ENCODE measurements at places on chromosomes 1 and 21.

GRCh38 chr1:35577071-35577998 is 4.2 kb downstream of the TFAP2E start:
- peak; percentile 94 for DNase-seq

- DNase-seq: no peak
These were observed 12.4 kb downstream of the SOD1 start for GRCh38 chr21:31671931-31672330.

DNA sequence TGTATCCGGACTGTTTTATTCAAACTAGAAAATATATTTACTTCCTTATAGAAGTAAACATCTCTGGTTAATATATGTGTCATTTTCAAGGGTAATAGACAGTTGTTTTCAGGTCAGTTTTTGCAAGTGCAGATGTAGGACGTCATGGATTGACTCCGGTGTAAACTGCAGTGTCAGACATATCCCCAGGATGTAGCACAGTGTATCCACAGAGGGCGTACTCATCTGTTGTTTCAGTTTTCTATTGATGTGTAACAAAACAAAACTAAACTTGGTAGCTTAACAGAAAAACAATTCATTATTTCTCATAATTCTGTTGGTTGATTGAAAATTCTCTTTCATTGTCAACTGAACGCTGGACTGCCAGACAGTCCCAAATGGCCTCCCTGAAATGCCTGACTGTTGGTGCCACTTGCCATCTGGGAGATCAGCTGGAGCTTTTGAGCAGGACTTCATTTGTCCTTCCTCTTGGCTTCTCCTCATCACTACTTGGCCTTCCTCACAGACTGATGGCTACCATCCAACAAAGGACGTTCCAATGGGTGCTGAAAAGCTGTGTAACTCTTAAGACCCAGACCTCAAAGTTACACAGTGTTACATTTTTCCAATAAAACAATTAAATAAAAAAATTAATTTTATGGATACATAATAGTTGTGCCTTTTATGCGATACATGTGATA is 181.6 kb downstream of the NCAM2 start:
- no peak for DNase-seq

- no peak for DNase-seq
These were observed 34.8 kb upstream of the CAMTA1 start for GRCh38 chr1:6750490-6750889.

DNA sequence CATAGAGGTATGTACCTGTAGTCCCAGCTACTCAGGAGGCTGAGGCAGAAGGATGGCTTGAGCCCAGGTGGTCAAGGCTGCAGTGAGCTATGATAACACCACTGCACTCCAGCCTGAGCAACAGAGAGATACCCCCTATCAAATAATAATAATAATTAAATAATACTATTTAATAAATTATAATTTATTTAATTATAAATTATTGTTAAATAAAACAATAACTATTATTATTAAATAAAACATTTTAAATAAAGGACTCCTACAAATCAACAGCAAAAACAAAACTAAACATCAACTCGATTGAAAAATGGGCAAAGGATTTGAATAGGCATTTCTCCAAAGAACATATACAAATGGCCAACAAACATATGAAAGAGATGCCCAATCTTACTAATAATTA is 65.8 kb upstream of the TBX15 start:
- no peak for DNase-seq

- DNase-seq: no peak
These were observed 146.1 kb downstream of the SIPA1L2 start for GRCh38 chr1:232483826-232484225.

- no peak for DNase-seq
These were observed 4.2 kb upstream of the DNAJC28 start for GRCh38 chr21:33495743-33496142.

DNA sequence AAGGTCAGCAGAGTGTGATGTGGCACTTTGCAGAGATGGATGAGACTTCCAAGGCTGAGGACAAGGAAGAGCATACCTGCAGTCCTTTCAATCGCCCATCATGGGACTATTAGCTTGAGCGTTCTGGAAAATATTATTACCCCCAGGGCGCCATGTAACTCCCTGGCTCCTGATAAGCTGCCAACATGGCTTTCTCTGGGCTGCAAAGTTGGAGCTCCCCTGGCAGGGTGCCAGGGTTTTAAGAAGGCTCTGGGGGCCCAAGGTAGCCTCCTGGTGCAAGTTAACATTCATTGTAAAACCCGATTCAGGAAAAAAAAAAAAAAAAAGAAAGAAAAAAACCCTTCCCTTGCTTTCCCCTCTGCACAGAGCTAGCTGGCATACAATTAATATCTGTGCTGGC is 196.7 kb downstream of the PBX1 start:
- DNase-seq: no peak

GRCh38 chr1:116495535-116495934 is 75.3 kb downstream of the CD58 start:
- no peak for DNase-seq

DNA sequence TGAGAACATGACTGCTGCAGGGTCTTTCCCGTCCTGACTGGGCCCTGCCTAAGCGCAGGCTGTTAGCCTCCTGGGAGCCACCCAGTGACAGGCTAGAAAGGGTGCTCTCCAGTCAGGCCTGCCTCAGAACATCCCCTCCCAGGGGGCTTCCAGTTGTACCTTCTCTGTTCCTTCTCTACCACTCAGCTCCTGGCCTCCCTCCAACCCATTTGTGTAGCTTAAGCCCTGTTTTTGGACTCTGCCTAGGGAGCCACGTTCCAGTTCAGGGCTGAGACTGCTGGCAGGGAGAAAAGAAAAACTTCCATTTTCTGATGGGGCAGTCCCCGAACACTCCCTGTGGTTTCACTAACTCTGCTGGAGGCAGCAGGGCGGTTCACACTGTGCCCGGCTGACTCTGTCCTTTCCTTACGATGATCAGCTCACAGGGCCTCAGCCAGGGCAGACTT is 15.3 kb upstream of the POU3F1 start:
- DNase-seq: no peak

DNA sequence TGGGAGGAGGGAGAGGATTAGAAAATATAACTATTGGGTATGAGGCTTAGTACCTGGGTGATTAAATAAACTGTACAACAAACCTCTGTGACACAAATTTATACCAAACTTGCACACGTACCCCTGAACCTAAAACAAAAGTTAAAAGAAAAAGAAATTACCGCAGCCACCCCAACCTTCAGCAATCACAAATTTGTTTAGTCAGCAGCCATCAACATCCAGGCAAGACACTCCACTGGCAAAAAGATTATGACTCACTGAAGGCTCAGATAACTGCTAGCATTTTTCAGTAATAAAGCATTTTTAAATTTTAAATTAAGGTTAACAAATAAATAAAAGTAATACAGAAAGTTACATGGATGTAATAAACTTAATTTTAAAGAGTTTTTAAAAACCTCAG is 14.4 kb upstream of the DEPDC1 start:
- DNase-seq: no peak

DNA sequence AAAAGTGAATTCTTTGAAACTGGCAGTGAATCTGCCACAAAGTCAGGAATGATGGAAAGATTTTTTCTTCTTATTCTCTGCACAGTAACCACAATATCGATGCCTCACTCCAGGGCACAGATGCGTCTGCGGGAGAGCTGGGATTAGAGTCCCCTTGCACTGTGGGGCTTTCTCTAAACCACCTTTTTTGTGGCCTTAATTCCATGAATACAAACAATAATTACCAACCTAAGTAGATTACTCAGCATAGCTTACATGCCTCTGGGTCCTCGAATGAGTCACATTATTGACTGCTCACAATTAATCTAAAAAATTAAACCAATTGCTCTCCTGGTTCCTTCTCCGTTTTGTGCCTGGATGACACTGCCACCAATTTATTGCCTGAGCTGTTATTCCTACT is 125.8 kb downstream of the KAZN start:
- no peak for DNase-seq

GRCh38 chr1:8097908-8098307 is 71.8 kb upstream of the ERRFI1 start:
- DNase-seq: no peak

DNA sequence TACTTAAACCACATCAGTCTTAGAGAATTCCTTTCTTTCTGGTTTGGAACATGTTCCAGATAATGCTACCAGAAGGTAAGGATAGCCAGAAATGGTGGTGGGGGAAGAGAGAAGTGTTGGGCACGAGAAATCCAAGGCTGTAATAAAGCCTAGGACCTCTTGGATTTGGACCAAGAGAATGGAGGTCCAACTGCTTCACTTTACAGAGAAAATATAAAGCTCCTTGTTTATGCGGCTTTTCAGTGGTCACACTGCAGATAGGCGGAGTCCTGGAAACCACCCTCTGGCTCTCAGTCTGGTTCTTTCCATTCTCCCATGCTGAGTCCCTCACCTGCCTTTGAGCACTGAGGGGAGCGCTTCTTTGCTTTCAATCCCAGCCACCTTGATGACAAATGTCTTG is 87.8 kb downstream of the ADCY10 start:
- DNase-seq: no peak

- DNase-seq: no peak
These were observed 467.8 kb downstream of the CAMTA1 start for GRCh38 chr1:7253118-7253480.

GRCh38 chr21:38459490-38459889 is 38.8 kb downstream of the ERG start:
- no peak for DNase-seq

- DNase-seq: no peak
These were observed 1130.3 kb downstream of the PLA2G4A start for GRCh38 chr1:187959062-187959461.

- DNase-seq: no peak
These were observed 7.2 kb downstream of the ADPRS start for GRCh38 chr1:36095760-36096405.

DNA sequence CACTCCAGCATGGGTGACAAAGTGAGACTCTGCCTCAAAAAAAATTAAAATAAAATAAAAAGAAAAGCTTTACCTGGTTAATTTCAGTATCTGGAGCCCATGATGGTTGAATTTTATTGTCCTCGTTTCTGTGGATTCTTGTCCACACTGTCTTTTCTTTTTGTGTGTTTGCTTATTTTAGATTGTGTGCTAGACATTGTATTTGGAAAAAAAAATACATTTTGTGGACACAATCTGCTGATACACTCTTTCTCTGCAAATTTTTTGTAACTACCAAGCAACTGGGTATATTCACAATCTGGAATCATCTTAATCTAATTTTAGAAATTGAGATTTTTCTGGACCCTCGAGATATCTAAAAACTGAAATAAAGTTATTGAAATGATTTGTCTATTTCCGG is 41.6 kb upstream of the PDE9A start:
- no peak for DNase-seq

- peak; percentile 96 for DNase-seq
These were observed 424.4 kb upstream of the RUNX1 start for GRCh38 chr21:35473496-35473895.

- DNase-seq: no peak
These were observed 1.4 kb downstream of the RCAN3 start for GRCh38 chr1:24503870-24504523.

GRCh38 chr1:184945029-184945428 is 29.3 kb downstream of the NIBAN1 start:
- DNase-seq: no peak

DNA sequence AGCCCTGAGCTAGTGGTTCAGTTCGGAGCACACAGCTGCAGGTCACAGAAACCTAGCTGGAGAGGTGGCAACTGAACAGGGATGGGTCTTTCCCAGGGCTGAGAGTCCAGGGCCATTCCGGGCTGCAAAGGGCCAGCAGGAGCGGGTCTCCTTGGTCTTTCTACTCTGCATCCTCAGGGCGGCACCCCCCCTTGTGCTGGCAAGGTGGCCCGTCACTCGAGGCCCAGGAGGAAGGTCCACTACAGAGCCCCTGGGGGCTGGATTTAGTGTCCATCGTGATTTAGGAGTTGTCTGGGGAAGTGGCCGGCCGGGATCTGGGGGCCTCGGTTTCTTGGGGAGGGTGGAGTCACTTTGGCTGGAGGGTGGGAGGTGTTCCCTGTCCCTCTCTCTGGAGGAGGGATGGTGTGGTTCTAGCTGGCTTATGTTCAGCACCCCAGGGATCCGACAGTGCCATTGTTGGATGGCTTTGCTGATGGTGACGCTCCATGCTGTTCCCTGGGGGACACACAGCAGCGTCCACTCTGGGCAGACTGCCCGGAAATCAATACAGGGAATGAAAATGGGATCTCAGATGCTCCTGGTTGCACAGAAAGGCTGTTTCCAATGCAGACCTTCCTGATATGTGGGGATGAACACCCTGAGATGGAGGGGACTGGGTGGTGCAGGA is 64.4 kb downstream of the UMODL1 start:
- no peak for DNase-seq

GRCh38 chr1:41795205-41795762 is 123.4 kb downstream of the HIVEP3 start:
- DNase-seq: no peak

DNA sequence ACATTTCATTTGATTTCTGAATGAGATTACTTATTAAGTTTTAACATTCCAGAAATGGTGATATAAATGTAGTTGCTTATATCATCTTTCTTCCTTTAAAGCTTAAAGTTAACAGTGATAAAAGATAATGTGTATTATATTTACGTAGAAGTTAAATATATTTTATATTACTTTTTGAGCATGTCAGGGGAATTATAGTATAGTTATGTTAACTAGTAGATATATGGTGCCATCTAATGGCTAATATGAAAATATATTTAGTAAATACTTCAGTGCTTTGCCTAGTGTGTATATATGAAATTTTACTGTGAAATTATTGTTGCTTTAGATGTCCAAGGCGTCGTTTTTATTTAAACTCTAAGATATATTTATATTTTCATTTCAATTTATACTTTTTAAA is 51.5 kb downstream of the SYT14 start:
- DNase-seq: peak; percentile 4

DNA sequence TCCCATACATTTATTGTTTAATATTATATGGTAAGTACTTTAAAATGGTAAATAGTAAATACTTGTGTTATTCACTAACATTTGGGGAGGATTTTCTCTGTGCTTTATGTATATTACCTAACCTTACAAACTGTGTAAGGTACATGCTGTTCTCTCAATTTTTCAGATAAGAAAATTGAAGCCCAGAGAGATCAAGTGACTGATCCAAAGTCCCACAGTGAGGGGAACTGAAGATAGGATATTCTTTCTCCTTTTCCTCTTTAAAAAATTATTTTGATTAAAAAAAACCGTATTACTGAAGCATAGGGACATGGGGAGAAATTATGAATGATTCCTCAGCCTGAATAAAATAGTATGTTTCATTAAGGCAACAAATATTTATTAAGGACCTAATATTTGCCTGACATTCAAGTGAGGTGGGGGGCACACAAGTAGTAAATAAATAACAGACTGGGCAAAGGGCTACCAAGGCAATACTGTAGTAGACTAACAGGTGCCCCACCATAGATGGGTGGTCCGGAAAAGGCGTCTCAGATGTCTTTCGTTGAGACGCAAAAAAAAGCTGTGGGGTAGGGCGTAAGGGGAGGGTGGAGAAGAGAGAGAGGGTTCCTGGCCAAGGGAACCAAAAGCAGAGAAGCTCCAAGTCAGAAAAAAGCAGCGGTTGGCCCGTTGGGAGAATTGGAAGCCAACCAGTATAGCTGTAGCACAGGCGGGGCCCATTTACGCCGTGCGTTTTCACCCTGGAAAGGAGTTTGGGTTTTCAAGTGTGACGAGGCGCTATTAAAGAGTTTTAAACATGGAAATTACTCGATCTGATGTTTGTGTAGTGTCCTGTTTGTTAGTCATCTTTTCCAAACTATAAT is 944 bp upstream of the AGO3 start:
- DNase-seq: peak; percentile 32
